ENCODE measurements at places on chromosomes 3 and 15.

- peak; percentile 12 for DNase-seq
These were observed 13.5 kb upstream of the TIPIN start for GRCh38 chr15:66369773-66370651.

- no peak for DNase-seq
These were observed 186.6 kb downstream of the UBE2E2 start for GRCh38 chr3:23389686-23390085.

GRCh38 chr15:44584162-44584749, 47.3 kb downstream of the EIF3J start:
- peak; percentile 68 for DNase-seq

DNA sequence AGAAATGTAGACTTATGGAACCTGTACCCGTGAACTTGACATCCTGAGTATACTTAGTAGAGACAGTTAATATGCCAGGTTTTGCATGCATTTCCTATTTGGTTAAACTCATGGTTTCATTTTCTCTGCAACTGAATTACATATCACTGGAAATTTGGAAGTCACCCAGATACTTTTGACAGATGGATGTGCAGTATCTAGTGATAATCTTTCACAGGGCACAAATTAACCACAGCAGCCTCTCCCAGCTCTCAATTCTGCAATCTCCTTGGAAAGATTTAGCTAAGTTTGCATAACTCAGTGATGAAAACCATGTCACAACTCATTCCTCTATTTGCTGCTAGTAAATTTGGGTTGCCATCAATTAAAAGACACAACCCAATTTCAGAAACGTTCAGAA, 162.3 kb upstream of the TPM1 start:
- DNase-seq, result no peak

DNA sequence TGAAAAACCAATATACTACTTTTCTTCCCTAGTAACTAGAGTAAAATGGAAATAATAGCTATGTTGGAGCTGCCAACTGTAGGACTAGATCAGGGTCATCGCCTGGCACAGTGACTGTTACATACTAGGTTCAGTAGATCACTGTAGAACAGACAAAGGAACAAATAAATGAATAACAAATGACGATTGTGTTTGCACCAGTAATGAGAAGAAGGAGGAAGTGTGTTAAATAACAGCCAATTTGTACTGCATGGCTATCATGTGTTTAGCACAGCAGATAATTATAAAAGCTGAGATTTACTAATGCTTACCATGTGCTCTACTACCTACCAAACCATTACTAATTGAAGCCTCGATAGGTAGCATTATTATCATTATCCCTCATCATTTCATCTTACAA, 85.3 kb upstream of the FXR1 start:
- no peak for DNase-seq

DNA sequence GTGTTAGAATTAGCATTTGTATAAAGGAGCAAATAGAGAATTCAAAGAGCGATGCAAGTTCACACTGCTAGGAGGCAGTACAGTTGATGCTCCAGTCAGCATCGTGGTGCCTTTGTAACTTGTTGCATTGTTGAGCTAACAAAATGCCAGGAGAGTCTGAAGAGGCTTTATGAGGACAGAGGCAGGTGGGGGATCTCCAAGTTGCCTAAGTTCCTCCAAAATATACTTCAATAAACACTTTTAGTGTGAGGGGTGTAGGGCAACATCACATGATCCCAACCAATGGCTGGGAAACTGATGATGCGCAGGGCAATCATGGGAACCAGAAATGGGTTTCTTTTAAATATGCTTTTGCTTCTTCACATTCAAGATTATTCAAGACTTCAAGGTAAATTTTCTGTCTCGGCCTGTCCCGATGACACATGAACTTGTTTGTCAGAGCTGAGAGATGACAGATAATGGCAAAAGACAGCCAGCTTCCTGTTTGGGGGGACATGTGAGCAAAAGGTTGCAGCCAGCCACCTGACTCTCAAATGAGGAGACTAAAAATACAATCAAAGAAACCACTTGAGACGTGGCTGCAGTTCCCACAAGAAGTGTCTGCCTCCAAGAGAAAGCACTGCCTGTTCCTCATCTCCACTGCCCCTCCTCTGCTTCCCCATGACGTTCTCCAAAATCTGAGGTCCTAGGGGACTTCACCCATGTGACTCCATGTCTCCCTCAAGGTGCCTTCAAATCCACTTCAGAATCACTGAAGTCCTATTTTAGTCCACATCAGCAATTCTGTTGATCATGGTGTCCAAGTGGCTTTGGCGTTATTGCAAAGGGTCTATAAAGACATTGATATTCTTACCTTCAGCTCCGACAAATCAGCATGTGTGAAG, 39.3 kb downstream of the KLHL6 start:
- DNase-seq, result no peak

GRCh38 chr15:66682865-66683264, 19.2 kb upstream of the SMAD6 start:
- DNase-seq, result no peak

DNA sequence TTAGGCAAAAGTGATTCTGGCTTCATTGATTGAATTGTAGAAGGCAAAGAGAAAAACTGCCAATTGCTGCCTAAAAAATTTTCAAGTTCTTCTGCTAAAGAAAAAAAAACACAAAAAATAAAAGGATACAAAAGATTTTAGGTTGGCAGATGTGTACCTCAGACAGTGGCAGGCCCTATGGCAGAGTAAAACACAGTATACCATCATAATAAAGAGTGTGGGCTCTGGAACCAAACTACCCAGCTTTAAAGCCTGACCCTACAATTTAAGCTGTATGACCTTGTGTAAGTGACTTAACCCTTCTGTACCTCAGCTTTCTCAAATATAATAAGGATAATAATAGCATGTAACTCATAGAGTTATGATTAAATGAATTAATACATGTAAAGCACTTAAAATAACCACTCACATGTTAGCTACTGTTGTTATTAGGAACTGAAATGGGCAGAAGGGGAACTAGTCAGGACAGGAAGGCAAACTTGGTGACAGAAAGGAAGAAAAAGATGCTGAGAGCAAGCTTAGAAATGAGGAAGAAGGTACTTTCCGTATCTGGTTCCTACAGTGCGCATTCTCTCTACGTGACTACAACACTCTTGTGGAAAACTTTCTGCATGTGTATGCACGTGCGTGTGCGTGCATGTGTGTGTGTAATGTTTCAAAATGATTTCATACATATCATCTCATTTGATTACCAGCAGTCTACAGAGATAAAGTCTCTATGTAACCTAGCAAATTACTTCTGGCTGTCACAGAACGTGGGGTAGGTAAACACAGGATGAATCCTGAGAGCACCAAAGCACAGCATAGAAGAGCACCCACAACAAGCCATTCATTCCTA, 13.6 kb upstream of the GATM start:
- no peak for DNase-seq

GRCh38 chr3:170003881-170004356, 33.9 kb upstream of the GPR160 start:
- DNase-seq, result no peak

DNA sequence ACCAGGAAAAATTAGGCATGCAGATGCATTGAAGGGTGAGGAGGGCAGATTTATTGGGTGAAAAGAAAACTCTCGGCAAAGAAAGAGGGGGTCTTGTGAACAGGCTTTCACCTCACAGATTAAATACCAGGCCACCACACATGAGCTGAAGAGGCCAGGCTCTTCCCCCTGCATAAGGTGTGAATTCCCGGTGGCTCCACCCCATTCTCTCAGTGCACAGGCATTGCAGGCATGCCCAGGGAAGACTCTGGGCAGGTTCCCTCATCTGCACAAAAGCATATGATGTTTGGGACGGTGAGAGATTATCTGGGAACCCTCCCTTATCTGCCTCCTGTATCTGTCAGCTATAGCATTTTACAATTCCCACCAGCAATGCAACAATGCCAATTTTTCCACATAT, 7.2 kb upstream of the SLC35G2 start:
- DNase-seq, result no peak

DNA sequence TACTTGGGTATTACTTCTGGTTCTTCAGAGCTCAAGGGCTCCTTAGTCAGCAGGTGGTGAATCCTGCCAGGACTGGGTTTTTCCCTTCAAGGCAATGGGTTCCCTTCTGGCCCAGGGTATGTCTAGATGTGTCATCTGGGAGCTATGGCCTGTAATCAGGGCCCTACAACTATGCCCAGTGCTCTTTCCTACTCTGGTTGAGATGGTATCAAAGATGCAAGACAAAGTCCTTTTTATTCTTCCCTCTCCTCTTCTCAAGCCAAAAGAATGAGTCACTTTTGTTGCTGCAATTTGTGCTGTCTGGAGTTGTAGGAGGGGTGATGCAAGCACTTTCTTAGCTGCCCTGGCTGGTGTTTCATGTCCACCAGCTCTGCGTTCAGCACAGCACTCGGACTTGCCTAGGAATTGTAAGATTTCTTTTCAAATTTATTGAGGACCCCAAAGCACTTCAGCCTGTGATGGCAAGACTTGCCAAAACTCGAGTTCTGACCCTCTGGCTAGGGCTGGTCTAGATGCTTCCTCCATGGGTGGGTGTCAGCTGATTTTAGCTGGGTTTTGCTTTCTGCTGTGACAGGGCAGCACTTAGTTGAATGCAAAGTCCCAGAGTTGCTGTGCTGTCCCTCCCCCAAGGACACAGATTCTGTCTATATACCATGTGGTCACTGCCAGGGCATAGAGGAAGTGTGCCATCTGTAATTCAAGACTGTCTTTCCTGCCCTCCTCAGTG, 129.2 kb upstream of the CBLB start:
- no peak for DNase-seq

- DNase-seq, result no peak
These were observed 16.7 kb upstream of the KLF15 start for GRCh38 chr3:126373682-126374601.

GRCh38 chr3:100062665-100063064, 51.6 kb downstream of the FILIP1L start:
- DNase-seq, result no peak

DNA sequence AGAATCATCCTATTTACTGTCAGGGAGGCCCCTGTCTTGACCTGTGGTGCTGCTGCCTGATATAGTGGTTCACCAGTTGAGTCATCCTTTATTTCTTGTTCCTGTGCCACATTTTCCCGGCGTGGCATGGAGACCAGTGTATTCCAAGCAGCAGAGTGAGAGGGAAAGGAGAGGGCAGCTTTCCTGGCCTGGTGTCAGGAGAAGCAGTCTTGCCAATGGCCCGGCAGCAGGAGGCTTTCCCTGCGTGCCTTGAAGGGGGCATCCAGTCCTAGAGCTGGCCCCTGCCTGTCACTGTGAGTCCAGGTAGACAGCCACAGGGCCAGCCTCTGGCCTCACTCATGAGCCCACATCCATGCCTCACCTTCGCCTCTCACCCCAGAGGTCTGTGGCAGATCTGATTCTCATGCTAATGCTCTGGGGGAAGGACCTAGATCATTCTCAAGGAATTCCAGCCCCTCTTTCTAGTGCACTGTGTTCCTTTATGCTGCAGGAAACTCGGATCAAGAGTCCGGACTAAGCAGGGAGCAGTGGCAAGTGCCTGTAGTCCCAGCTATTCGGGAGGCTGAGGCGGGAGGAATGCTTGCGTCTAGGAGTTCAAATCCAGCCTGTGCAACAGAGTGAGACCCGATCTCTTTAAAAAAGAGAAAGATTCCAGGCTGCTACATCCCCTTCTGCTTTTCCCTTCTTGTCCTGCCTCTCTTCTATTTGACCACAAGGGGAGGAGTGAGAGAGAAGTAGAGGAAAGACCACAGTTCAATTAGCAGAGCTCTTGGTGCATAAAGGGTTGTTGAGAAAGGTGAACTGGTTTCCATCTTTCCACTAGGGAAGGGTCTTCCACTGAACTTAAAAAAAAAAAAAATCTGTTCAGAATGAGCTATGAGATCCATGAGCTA, 66.8 kb upstream of the HACD2 start:
- no peak for DNase-seq

- DNase-seq, result no peak
These were observed 15.5 kb upstream of the HOMER2 start for GRCh38 chr15:82968066-82968465.

- no peak for DNase-seq
These were observed 708.8 kb downstream of the ZNF385D start for GRCh38 chr3:21042184-21042583.

DNA sequence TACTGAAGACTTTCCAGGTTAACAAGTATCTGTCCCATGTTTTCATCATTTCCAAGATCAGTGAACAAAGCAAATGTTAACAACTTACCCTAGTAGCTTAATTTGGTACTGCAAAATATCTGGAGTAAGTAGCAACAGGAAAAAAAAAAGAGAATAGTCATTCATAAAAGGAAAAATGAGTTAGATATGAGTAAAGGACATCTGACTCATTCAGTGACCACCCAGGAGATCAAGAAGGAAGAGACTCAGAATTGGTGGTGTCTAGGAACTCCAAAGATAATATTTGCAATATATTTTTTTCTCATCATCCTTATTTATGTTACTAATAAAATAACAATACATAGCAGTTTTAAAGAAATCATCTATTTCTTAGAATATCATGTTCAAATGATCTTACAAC, 253.8 kb upstream of the COL8A1 start:
- DNase-seq, result no peak

- DNase-seq, result no peak
These were observed 53.4 kb downstream of the HES1 start for GRCh38 chr3:194189243-194189791.

DNA sequence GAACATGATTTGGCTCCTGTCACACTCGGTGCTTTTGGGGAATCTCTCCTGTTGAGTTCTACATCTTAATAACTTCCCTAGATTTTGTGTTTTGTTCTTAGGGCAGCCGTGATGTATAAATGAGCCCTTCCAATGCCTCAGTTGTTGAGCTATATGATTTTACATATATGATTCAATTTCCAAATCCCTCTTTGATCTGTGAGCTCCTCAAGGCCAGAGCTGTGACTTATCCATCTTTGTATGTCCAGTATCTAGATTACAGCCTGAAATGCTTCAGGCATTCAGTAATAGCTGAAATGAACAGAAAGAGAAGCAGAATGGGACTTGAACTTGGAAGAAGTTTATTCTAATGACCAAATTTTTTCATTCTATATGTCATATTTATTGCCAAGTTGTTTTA, 26.6 kb downstream of the CGGBP1 start:
- DNase-seq, result no peak

DNA sequence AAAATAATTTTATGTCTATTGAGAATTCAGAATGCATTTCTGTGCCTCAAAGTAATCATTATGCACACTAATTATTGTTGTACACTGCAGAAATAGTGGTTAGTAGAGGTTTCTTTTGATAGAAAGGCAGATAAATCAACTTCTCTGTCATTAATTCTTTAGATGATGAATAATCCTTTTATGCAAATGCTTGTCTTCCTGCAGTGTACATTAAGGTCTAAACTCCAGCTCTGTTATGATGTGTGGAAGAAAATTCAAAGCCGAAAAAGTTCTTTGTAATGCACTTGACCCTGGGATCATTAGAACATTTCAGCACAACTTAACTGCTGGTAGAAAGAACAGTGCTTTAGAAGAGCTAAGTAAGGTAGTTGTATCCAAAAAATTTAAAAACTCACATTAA, 353.0 kb downstream of the NLGN1 start:
- DNase-seq, result no peak

GRCh38 chr15:74497584-74497983, 36.6 kb upstream of the UBL7 start:
- no peak for DNase-seq

- DNase-seq, result no peak
These were observed 106.0 kb downstream of the TNIK start for GRCh38 chr3:171354049-171354705.

GRCh38 chr15:25597571-25597970, 158.7 kb upstream of the UBE3A start:
- no peak for DNase-seq

Measured in mucosa of descending colon (tissue), 3 donors.